ENCODE measurements at places on chromosomes 7 and 10.

- no peak for DNase-seq
Observed at GRCh38 chr7:568031-568951, 48.6 kb upstream of the PDGFA start.

GRCh38 chr10:72162978-72163377 lies 52.8 kb upstream of the ANAPC16 start:
- DNase-seq = no peak

DNA sequence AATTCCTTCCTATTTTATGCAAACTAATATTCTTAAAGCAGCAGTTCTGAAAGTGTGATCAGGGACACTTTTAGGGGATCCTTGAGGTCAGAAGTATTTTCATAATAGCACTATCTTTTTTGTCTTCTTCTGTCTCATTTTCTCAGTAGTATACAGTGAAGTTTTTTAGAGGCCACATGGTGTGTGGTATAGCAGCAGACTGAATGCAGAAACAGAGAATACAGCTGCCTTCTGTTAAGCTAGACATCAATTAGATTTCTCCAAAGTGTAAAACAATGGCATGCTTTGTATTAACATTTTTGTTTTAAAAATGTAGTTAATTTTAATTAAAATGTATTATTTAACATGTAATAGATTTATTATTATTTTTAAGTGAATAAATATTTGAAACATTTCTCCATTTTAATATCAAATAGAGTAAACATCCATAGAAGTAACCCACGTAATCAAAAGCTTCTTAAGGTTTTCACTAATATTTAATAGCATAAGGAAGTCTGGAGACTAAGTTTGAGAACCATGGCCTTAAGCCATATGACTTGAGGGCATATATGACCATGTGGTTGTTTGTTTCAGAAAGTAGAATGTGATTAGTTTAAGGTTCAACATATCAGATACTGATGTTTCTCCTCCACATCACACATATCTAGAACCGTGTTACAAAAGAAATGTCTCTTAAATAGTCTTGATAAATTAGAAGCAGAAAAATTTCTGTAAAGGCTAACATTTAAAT lies 94.0 kb downstream of the PRKG1 start:
- DNase-seq = no peak

GRCh38 chr7:102992938-102993717 lies 80.3 kb downstream of the LRRC17 start:
- no peak for DNase-seq

DNA sequence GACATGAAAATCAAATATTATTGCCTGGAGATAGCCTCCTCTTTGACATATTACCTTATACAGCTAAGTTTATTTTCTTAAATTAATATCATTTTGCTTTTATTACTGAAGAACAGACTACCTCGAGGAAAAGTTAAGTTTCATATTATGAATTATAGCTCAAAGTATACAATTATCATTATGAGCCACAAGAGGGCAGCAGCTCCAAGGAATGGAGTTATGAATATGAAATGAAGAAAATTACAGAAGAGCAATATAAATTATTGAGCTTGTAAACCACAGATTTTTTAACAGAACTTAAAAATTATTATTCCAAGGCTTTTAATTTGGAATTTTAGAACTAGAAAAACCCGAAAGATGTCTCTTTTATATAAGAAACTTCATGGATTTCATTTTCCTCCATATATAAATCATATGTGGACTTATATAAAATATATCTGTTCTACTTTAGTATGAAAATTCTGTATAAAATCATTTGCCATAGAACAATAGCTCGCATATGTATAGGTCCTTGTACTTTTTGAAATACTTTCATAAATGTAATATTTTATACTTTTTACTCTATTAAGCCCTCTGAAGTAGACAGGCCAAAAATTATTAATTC lies 40.1 kb downstream of the IQUB start:
- no peak for DNase-seq

- no peak for DNase-seq
Observed at GRCh38 chr7:148987751-148988512, 40.4 kb downstream of the PDIA4 start.

DNA sequence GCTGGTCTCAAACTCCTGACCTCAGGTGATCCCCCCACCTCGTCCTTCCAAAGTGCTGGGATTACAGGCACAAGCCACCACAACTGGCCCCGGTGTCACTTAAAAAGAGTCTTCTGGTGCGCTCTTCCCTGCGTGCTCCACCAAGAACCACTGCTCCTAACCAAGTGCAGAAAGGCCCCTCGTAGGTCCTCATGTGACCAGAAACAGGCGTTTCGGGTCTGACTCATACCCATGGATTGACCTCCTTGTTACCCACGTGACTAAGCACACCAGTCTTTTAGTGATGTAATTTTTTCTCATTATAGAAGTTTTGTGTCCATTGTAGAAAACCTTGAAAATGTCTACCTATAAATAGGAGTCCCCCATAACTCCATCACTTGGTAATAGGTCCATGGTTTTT lies 13.9 kb downstream of the FKBP6 start:
- no peak for DNase-seq

DNA sequence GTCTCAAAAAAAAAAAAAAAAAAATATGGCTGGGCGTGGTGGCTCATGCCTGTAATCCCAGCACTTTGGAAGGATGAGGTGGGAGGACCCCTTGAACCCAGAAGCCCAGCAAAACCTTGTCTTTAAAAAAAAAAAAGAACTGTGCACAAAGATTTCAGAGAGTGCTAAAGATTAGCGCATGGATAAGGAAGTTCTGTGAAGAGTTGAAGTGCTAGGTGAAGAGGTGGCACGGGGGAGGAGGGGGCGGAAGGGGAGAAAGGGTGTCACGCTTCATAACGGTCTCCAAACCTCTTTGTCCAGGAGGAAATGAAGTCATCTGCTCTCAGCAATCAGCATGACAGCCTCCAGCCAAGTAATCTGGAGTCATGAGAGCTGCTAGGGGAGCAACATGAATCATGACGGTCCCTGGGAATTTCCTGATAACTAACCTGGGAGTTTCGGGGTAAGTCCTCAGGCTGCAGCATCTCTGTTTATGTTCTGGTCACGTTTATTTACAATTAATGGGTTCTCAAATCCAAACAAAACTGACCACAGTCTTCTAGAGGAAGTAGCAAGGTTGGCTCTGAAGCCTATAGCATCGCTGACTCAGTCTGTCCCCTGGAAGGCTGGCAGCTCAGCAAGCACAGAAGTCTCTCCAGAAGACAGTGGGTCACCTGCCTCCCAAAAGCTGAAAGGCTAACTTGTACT lies 1.9 kb upstream of the PLAU start:
- no peak for DNase-seq

DNA sequence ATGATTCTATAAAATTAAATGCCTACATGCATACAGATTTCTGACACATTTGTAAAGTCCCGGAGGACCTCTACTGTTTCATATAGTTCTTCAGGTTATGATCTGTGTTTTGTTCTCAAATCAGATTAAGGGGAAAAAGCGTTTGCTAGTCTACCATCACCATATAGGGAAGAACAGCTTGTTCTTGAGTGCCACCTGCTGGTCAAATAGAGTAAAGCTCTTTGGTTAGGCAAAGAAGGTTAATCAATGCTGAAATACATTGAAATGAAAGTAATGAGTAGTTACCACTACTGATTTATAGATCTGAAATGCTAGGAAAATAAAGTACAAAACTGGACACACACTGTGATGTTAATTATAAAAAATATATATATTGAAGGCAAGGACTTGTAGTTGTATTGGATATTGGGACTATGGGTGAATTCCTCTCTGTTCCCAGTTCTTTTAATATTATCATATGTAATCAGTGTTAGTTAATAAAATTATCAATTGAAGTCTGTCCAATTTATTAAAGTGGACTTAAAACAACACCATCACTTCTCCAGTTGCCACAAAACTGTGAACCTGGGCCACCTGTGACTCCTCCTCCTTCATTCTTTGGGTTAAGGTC lies 72.6 kb upstream of the PDLIM1 start:
- no peak for DNase-seq

- DNase-seq = no peak
Observed at GRCh38 chr10:35194906-35195305, 68.3 kb downstream of the CREM start.

DNA sequence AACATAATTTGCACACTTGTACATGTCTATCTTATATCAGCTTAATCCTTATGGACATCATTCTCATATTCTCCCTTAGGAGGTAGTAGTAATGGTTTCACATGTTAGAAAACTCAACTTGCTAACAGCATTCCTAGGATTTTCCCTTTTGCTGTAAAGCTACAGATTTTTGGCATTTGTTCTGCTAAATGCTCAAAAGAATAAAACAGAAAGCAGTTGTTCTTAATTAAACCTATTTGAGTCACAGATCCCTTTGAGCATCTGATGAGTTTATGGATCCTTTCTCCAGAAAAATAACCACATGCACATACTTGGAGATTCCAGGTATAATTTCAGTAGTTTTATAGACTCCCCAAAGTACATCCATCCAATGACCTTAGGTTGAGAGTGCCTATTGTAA lies 122.9 kb upstream of the BET1 start:
- no peak for DNase-seq

GRCh38 chr7:100425347-100425746 lies 3.2 kb downstream of the ZCWPW1 start:
- no peak for DNase-seq

- no peak for DNase-seq
Observed at GRCh38 chr10:113775686-113776294, 24.3 kb downstream of the PLEKHS1 start.

GRCh38 chr10:115030483-115031200 lies 62.5 kb upstream of the ATRNL1 start:
- DNase-seq = no peak

DNA sequence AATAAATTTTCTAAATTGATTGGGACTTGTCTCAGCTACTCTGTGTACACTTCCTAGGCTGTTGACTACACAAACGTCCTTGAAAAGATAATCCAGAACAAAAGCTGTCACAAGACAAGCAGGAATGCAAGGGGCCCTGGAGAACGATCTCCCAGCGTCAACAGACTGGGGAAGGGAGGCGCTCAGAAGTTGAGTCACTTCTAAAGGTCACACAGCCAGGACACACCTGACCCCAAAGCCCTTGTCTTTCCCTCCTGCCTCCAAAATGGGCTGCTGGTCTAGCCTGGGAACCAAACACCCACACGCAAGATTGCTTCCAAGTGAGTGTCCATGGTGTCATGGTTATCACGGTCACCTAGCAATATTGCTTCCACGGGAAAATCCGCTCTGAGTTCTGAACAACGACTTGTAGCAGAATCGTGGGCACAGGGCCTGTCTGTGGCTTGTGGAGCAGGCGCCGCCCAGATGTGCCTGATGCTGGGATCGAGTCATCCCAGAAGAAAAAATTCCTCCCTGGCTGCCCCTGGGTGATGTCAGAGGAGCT lies 49.8 kb downstream of the SPOCK2 start:
- no peak for DNase-seq

DNA sequence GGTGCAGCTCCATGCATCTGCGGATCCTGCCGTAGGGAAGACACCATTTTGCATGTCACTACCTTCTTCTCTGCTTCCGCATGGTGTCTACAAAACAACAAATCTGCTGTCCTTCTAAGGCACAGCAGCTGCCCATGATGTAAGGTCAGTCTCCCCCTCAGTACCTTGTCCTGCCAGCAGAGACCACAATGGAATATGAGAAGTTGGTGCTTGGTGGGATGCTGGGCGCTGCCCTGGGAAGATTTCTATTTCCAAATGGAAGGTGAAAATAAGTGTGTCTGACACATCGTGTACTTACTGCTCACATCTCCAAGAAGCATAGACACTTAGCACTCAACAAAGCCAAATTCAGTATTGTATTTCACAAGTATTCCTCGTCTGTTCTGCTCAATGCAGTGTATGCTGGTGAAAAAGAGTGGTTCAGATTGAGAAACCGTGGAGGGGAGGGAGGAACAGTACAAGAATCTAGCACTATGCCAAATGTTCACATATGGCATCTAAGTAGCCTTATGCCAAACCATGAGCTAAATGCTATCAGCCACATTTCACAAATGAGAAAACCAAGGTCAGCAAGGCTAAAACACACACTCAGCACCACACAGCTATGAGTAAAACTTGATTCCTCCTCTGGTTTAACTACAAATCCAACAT lies 95.0 kb downstream of the GRB10 start:
- DNase-seq = no peak

DNA sequence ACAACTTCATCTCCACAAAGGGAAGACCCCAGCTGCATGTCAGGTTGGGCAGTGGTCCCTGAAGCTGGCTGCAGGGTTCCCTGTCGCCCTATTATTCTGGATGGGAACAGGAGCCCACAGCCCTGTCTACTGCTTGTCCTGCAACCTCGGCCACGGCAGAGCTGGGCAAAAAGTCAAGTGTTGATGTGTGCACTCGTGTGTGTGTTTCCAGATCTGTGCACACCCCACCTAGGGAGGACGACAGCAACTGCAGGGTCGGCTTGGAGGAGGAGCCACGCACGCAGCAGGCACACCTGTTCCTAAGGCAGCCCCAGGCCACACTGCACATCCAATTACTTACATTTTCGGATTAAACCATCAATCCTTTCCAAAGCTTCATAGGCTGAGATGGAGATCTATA lies 23.6 kb downstream of the PITRM1 start:
- no peak for DNase-seq

DNA sequence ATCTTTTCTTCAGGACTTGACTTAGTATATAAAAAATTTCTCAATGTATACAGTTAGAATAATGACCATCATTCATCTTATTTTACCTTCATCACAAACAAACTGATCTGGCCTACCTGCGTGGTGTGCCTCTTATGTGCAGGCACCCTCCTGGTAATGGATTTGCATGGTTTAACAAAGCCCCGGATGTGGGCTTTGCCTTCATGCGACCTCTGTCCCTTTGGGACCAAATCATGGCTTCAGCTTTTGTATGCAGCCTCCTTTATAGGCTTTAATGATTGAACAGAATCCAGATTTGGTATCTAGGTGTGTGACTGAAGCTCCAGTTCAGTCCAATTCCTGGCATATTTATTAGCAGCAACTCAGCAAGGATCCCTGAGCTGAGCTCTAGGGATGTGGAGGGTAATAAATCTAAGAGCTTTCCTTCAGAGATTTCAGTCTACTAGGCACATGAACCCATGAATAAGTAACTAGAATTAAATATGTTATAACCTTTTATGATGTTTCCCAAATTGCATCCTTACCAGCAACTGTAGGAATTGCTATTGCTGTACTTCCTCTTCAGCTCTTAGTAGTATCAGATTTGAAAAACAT lies 256.9 kb downstream of the ABCA13 start:
- no peak for DNase-seq

DNA sequence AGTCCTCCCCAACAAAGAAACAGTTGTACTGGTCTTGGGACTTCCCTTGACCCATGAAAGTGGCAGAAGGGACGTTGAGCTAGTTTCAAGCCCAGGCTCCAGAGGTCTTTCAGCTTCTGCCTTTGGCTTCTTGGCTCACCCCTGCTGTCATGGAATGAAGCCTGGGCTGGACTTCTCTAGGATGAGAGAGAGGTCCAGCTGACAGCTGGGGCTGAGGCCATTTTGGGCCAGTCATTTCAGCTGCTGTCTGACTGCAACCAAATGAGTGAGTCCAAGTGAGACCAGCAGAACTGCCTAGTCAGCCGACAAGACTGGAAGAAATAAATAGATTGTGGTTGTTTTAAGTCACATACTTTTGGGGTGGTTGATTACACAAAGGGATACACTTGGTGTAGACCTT lies 76.6 kb downstream of the TMEM178B start:
- no peak for DNase-seq

- no peak for DNase-seq
Observed at GRCh38 chr7:34463830-34464229, 194.2 kb upstream of the NPSR1 start.
